ENCODE measurements at places on chromosomes 5 and 9.

DNA sequence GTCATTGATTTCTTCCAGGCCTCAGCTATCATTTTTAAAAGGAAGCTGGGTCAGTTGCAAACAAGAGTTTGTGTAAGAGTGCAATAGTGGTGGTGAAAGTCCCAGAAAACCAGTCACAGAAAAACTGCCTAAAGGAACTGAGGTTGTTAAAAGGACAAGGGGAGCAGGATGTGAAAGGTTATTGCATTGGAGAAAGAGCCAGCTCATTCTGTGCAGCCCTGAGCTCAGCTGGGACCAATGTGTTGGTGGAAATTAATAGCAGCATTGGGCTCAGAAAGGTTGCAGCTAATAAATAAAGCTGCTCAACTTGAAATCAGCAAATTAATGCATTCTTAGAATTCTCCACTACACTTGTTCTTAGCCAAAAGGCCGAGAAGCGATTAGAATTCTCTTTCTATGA is 34.9 kb downstream of the NREP start:
- DNase-seq, result no peak

- no peak for DNase-seq
These were observed 75.6 kb upstream of the ZSWIM6 start for GRCh38 chr5:61256474-61256873.

DNA sequence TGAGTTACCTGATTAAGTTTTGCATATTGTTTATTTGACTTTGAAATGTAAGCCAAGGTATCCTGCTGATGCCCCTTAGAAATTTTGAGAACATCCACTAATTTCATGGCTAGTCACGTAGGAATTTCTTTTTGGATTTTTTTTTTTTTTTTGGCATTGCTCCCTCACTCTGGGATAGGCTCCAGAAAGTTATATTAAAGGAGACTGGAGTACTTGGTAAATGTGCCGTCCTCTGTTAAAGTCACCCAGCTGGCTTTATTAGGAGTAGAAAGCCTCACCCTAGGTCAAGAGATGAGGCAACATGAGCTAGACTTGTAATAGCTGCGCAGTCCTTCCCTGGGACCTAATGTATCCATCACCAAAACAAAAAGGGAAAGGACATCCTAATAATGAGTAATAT is 3.1 kb downstream of the KCTD16 start:
- no peak for DNase-seq

- DNase-seq, result no peak
These were observed 76.9 kb downstream of the ST8SIA4 start for GRCh38 chr5:100826133-100826532.

DNA sequence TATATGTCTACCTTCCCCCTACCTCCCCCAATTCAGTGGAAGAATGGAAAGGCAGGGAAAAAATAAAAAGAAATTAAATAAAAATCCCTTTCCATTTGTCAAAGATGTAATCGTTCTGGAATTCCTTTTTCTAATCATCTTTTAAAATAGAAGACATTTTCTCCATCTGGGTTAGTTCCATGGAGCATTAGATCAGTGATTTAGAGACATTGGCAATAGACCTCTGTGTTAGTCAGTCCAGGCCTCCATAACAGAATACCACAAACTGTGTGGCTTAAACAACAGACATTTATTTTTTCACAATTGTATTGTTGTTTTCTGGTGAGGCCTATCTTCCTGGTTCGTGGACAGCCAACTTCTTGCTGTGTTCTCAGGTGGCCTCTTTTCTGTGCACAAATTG is 516.6 kb upstream of the DAB2 start:
- DNase-seq, result no peak

- DNase-seq, result no peak
These were observed 42.9 kb downstream of the STARD4 start for GRCh38 chr5:111469293-111469896.

DNA sequence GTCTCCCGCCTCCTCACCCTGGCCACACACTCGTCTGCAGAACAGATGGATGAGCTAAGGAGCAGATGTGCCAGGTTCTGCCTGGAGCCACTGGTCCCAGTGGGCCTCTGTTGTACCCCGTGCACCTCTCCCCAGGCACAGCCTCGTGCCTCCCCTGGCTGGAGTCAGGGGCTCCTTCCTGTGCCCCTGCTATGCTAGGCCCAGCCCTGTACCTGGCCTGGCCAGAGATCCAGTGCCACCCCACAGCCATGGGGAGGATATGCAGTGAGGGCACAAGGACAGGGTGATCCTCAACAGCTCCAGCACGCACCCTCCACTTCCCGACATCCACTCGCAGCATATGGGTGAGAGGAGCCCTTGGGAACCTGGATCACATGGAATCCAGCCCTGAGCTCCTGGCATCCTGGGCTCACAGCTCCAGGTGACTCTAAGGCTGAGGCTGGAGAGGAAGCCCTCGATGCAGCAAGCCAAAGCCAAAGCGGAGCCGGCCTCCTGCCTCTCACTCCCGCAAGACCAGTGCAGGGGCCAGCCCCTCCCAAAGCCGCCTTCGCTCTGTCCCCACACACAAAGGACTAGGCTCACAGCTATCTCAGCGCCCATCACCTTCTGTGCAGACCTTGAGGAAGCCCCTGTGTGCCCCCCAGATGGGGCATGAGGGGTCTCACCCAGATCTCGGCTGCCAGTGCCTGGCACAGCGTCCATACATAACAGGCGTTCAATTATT is 23.7 kb upstream of the ADAMTS2 start:
- DNase-seq, result no peak

DNA sequence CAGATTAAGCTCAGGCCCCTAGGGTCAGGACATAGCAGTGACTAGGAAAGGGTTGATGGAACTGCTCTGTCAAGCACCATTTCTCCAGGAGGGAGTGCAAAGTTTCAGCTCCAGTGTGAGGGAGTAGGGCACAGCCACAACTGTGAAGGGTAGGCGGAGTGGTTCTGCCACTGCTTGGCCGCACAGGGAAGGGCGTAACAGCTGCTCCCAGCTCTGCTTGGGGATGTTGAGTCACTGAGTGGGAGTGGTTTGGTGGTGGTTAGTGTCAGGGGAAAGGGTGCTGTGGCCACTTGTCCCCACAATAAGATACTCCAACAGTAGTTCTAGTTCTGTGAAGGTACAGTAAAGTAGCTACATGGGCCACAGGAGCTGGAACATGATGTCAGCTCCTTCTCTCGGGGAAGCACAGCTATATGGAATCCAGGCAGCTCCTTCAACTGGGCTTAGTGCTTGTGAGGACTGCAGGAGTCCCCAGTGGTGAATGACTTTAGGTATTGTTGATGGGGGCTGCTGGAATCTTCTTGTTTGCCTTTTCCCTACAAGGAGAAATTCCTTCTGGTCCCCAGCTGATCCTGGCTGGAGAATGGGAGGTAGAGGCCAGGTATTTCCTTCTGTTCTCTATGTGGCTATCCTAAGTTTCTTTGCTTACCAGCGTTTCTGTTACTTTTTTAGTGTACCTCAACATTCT is 314.5 kb downstream of the SPATA31D1 start:
- no peak for DNase-seq

GRCh38 chr9:72203205-72203803 is 54.1 kb downstream of the GDA start:
- peak; percentile 13 for DNase-seq

DNA sequence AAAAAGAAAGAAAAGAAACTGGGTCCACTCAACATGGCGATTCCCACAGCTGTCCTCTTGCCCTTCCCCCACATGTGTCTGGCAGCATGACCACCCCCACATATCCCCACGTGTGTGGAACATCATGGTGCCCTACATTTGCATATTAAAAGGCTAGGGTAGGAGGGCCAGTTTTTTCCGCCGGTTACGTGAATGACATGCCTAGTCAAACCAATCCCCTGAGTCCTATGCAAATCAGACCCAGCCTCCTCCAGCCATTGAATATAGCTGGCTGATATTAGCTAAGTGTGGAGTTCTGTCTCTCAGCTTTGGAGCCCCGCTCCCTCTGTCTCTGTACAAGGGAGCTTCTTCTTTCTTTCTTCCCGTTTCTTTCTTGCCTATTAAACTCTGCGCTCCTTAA is 33.0 kb upstream of the CCDC112 start:
- no peak for DNase-seq

DNA sequence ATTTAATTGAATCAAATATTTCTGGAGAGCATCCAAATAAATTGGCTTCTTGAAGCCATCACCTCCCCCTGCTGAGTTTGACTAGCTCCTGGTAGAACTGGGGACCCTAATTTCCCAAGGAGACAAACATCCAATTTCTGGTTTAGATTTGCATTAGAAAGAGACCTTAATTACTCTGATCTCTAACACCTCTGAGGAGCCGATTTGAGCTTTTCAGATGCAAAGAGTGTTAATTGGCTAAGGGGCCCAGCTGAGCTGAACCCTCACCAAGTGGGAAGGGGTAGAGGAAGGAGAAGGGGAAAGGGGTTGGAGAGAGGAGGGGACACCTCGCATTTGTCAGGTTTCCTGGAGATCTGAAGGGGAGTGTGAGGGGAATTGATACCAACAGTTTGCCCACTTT is 145.4 kb upstream of the SHB start:
- DNase-seq, result no peak

DNA sequence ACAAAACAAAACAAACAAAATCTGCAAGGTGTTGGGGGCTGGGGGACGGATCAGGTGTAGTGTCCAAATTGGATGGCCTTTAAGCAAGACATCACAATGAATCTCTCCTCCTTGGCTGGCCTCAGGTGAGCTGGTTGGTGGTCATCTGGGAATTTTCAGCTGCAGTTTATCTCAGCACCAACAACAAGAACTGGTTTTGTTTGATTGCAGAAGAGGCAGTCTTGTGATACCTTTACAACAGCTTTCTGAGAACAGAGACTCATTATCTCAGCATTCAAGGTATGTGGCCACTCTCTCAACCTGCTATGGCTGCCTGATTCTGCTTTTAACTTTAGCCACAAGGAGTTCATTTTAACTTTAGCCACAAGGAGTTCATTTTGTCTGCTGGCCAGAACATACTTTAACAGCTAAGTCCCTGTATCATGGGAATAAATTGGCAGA is 1543.4 kb downstream of the EFNA5 start:
- no peak for DNase-seq

- DNase-seq, result peak; percentile 62
These were observed 475 bp downstream of the DDX31 start for GRCh38 chr9:132669319-132669697.

- DNase-seq, result no peak
These were observed 968 bp upstream of the KDM3B start for GRCh38 chr5:138351517-138351916.

DNA sequence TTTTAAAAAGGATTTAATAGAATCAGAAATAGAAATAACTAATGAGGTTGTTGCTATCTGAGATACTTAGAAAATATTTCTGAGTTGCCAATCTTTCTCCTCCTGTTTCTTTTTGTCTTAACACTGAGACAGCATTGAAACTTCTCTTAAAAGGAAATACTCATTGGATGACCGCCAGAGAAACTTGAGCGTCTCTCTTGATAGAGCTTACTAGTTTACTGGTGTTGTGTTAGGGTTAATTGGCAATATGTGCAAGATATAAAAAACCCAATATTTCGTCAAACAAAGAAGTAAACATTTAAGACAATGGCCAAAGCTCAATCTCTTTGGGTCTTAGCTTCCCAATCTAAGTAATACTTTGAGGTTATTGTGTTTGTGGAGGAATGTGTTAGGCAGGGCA is 176.4 kb upstream of the CHD1 start:
- peak; percentile 26 for DNase-seq

Data from LNCaP clone FGC (cell line).